ENCODE measurements at places on chromosomes 16 and 17.

GRCh38 chr16:89858973-89859614 is 14.3 kb upstream of the TCF25 start:
- DNase-seq: no peak

GRCh38 chr16:62977876-62978275 is 941.6 kb upstream of the CDH8 start:
- DNase-seq: no peak

- no peak for DNase-seq
These were observed 5.0 kb upstream of the CMTM4 start for GRCh38 chr16:66701516-66701915.

GRCh38 chr17:33291248-33292200 is 1.6 kb downstream of the ASIC2 start:
- DNase-seq: no peak

DNA sequence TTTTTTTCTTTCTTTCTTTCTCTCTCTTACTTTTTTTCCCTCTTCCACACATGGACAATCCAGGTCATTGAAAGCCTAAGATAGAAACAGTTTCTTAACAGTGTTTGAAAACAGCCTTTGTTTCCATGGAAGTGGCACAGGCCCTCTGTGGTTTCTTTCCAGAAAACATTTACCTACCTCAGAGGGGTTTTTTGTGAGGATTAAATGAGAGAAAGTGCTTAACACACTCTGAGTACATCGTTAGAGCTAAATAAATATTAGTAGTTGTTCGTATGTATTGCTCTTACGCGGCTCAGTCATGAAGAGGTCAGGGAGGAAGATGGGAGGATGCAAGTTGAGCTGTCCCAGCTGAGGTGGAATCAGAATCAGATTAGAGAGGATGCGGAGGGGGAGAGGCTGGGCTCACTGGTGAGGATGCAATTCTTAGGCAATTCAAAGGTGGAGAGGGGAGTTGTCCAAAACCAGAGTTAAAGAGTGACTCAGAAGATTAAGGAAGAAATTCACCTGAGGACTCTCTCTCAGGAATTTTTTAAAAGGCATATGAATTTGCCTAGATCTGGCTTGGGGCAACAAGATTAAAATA is 345.4 kb downstream of the PMP22 start:
- no peak for DNase-seq

GRCh38 chr17:2924211-2924610 is 128.0 kb downstream of the RAP1GAP2 start:
- DNase-seq: no peak

- DNase-seq: no peak
These were observed 34.2 kb downstream of the MPHOSPH6 start for GRCh38 chr16:82135844-82136243.

DNA sequence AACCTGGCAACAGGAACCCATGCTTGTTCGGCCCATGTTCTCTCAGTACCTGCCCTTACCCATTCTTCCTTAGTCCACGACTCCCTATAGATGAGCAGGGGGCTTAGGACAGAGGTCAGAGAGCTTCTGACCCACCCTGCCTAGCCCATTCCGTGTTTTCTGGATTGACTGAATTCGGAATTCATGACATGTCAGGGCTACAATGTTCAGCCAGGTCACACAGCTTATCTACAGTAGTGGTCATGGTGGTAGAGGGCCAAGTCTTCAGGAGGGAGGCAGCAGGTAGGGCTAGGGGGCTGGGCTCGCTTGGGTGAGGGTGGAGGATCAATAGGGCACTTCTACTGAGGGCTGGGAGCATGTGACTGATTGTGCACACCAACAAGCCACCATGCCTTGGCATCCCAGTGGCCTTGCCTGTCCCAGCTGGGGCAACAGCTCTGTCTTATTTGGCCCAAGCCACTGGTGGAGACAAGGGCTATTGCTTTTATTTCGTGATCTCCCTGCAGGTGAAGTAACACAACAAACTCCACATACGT is 3.1 kb downstream of the HEXIM2 start:
- DNase-seq: no peak

DNA sequence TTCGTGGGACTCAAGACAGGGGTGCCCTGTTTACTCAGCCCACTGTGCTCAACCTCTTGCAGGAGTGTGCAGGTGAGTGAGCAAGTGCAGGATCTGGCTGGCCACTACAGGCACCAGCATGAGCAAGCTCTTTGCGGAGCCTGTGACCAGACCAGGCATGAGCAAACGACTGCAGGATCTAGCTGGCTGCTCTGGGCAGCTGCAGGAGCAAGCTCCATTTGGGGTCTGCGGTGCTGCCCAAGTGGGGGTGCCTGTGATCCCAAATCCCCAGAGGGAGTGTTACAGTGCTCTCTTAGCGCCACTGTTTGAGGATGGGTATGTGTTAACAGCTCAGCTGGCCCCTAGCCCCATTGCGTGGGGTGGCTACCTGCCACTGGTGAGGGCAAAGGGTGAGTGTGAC is 2.4 kb downstream of the USP6 start:
- DNase-seq: no peak

DNA sequence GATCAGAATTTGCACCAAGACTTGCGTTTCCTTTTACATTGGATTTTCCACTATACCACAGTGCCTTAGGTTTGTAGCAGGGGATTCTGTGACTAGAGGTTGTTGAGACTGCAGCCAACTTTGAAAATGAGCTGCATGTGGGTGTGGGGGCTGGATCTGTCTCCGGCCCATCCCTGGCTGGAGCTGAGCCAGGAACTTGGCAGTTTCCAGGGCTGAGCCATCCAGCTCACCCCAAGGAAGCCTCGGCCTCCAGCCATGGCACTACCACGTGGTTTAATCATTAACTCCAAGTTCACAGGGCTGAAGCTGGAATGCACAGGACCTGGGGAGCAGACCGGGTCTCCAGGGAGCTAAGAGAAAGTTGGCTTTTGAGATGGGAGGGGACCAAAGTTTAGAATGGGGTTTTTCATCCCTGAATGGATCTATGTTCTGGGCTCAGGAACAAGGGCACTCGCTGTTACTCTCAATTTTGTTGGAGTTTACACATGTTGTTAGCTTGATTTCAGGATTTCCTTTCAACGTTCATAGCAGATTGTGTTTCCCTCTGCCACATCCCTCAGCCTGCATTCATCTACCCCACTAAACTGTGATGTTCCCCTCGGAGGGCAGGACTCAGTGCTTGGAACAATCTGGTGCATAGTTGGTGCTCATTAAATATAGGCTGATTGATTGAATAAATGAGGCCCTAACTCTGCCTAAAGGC is 42.3 kb upstream of the HNF1B start:
- DNase-seq: no peak

GRCh38 chr16:57675741-57676551 is 7.8 kb downstream of the ADGRG3 start:
- DNase-seq: no peak

GRCh38 chr17:39462631-39463375 is 1.5 kb downstream of the CDK12 start:
- no peak for DNase-seq

DNA sequence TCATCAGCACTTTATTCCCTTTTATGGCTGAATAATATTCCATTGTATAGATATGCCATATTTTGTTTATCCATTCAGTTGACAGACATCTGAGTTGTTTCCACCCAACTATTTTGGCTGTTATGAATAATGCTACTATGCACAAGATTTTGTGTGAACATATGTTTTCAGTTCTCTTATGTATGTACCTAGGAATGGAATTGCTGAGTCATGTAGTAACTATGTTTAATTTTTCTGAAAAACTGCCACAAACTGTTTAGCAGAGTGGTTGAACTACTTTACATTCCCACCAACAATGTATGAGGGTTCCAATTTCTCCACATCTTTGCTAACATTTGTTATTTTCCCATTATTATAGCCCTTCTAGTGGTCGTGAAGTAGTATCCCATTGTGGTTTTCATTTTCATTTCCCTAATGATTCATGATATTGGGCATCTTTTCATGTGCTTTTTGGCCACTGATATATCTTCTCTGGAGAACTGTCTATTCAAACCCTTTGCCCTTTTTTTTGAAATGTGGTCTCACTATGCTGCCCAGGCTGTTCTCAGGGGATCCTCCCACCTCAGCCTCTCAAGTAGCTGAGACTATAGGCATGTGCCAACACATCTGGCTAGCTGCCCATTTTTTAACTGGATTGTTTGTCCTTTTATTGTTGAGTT is 26.3 kb downstream of the SMURF2 start:
- DNase-seq: no peak

- DNase-seq: no peak
These were observed 37.4 kb upstream of the GNA13 start for GRCh38 chr17:65093930-65094329.

DNA sequence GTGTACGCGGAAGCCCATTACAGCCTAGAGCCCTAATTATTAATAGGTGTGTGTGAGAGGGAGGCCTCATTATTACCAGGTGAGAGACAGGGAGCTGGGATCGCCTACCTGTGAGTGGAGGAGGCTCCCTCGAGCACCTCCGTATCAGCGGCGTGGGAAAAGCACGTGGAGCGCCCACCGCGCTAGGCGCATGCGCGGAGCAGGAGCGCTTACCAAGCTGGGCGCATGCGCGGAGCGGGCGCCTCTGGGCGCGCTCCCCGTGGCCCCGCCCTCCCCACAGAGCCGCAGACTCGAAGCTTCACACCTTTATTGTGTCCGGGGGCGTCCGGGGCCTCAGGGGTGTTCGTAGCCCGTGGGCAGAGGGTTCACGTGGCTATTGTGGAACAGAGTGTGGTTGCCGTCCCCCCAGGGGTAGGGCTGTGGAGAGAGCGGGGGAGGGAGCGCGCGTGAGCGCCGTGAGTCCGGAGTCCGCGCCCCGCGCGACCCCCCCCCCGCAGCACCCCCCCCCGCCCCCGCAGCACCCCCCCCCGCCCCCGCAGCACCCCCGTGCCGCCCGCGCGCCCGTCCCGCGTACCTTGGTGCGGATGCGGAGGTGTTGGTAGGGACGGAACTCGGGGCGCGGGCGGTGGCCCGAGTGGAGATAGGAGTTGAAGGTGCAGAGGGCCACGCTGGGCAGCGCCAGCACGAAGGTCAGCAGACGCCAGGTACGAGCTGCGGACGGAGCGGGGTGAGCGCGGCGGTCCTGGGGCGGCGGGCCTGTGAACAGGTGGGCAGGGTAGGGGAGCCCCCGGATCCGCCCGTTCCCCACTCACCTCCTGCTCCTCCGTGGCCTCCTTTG is 500 bp downstream of the COX6A2 start:
- peak; percentile 64 for DNase-seq

- DNase-seq: no peak
These were observed 28.1 kb downstream of the CBFA2T3 start for GRCh38 chr16:88948781-88949490.

DNA sequence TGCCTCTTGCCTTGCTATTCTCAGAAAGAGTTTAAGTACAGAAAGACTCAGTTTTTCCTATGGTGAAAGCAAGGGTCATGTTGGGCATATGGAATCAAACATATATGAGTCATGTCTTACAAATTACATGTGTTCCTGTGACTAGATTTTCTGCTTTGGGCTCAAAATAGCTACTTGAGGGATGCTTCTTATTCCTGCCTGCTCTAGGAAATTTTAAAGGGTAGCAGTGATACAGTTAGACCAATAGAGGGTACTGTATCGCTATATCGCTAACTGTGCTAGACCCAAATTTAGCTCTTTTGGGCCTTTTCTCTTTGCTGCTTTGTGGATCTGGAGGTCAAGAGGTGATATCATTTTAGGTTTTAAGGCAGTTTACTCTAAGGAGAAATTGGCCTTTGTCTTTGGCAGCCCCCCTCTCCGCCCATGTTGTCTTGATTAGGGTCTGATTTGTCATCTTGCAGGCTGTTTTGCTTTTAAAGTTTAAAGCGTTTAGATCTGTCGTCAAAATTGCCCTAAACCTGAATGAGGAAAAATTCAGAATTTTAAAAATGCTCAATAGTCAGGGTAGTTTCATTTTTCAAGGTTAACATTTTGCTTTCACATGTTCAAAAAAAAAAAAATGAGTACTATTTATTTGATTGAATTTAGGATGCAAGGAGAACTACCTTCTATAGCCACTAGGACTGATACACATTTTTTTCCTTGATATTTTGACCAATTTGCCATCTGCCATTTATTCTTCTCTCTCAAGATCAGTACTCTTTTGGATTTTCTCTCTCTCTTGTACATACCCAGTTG is 8.8 kb downstream of the NFATC3 start:
- DNase-seq: no peak

GRCh38 chr17:65538675-65539529 is 22.5 kb downstream of the AXIN2 start:
- no peak for DNase-seq

DNA sequence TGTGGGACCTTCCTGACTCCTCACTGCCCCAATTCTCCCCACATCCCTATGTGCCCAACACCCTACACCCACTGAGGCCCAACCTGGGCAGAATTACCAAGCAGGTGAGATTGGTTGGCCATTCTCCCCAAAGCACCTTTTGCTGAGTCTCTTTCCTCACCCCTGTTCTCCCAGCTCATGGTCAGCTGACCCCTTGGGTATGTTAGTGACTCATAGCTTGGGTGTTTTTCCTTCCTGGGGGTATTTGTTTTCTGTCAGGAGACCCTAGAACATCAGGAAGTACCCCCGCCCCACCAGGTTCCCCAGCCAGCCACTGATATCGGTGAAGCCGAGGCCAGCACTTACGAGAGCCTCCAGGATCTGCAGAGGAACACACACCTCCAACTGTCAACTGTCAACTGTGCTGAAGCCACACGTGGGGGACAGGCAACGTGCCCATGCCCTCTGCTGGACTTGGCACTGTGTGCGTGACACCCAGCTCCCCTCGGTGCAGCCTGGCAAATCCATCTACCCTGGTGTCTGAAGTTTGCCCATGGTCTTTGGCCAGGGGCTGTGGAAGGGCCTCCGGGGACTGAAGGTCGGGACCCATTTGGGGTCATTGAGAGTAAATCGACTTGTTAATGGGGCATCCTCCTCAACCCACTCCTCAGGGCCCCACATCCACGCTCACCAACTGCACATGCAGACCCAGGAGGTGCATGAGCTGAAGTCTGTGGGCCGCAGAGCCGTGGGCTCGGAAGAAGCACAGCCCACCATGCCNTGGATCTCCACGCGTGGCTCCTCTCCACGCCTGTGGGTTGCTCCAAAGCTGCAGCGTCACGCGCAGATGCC is 53.1 kb downstream of the METRNL start:
- no peak for DNase-seq

DNA sequence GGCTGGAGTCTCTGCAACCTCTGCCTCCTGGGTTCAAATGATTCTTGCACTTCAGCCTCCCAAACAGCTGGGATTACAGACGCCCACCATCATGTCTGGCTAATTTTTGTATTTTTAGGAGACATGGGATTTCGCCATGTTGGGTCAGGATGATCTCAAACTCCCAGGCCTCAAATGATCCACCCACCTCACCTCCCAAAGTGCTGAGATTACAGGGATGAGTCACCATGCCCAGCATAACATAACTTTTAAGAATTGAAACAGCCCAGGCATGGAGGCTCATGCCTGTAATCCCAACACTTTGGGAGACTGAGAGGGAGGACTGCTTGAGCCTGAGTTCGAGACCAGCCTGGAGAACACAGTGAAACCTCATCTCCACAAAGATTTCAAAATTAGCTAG is 2.5 kb downstream of the RSL1D1 start:
- DNase-seq: no peak
